ENCODE measurements at places on chromosomes 11 and 22.
A peak's percentile ranks its signal among the peaks of the same experiment; 100 is the strongest.

DNA sequence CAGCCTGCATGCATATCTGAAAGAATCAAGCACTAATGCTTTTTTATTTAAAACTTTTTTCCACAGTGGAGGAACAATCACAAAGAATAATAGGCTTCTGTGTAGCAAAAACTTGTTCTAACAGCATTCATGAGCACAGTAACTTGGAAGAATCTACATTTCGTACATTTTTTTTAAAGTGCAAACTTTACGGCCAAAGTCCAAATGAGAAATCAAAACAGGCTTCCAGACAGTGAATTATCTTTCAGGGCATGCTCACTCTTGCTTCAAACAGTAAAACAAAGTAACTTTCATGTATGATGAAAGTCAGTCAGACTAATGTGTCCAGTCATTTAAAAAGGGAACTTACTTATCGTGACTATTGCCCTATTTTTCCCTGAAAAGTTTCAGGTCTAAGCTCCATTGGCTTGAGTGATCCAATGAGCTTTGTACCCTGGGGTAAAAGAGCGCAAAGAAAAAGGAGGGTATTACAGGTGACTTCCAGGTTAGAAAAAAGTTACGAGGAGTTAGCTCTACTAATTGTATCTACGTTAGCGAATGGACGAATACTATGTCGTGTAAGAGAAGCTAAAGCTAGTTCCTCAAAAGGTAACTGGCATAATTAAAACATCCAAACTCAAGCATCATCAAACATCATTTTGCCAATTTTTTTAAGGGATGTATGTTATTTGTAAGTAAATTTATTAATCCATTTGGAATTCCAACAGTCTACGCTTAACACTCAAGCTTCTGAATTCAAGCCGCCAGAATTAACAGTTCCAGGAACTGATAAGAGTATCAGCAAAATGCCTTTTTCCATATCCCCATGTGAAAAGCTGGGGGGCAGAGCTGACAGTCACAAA is 1.7 kb downstream of the PICALM start:
- no peak for DNase-seq

GRCh38 chr11:94494126-94494680 is 419 bp downstream of the ANKRD49 start:
- DNase-seq = no peak

DNA sequence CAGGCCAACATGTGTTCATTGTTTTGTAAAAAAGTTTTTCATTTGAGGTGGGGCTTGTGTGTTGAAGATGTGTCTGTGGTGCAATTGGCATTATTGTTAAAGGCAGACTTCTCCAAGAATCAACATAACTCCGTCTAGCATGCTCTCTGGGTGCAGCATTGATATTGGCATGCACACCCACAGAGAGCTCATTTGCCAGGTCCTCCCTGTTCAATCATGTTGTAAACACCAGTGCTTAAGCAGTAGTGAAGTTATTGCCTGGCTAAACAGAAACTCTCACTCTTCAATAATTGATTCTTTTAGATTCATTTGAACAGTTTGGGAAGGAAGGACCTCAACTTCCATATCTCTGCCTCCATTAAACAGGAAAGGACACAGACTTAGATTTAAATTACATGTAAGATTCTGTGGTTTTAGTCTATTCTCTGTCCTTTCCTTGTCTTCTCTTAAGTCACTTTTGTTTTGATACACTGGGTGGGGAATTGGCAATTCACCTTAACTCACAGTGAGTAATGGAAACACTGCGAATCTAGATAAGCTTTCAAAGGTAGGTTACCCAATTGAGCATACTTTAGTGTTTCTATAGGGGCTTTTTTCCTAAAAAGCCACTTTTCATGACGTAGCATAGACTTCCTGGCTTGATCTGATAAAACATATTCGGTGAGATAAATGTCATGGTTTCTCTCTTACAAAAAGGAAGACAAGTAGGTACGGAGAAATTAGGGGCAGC is 30.8 kb upstream of the EXPH5 start:
- DNase-seq = no peak

- DNase-seq = no peak
Measured at GRCh38 chr22:28985581-28986290, 75.9 kb downstream of the C22orf31 start.

- DNase-seq = no peak
Measured at GRCh38 chr11:84866922-84867321, 760.2 kb downstream of the DLG2 start.

- peak; percentile 54 for DNase-seq
Measured at GRCh38 chr11:15627560-15627959, 512.8 kb downstream of the INSC start.

DNA sequence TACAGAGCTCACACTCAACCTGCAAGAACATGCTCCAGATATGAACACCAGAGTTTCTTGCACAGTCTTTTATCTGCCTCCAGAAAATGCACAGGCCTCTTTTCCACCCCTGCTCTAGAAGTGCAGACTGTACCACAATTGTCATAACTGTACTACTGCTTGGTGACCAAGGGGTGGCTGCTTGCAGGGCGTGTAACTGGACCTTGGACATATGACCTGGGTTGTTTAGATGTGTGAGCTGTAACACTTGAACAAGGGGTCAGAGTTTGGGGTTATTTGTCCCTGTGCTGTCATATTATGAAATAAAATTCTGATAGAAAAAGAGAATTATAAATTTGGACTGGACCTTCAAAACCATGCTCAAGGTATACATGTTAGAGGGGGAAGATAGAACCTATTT is 1185.5 kb downstream of the FAM181B start:
- DNase-seq = no peak

DNA sequence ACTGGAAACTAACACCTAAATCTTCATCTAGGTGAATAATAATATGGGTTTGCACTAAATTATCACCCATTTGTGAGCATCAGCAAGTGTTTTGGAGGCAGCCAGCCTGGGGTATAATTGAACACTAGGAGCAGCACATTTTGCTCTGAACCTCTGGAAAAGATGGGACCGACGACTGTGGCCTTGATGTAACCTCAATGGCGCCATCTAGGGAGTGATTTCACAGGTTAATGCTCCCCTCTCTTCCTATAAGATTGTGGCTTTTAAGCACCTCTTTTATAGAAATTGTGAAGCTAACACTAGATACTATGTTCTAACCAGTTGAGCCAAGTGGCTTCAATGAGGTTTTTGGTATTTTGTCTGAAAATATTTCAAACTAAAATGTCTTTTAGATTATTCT is 203.7 kb downstream of the NELL1 start:
- DNase-seq = no peak

DNA sequence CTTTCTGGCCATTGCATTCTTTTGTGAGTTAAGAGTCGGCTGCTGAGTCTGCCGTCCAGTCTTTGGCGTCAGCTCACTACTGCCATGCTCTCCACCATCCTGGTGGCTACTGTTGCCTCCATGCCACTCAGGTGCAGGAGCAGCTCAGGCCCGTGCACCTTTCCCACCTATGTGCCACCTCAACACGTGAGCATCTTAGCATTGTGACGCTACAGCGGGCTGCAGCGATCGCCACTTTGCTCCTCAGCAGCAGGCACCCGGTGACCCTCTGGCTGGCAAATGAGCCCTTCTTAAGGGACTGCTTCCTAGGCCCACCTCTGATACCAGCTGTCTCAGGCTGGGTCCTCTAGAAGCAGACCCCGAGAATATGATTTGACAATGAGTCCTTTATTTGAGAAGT is 11.5 kb upstream of the KMT5B start:
- no peak for DNase-seq

GRCh38 chr11:14255238-14255534 is 103.8 kb downstream of the RRAS2 start:
- no peak for DNase-seq

- no peak for DNase-seq
Measured at GRCh38 chr11:45902452-45903380, 4.4 kb downstream of the FREY1 start.

- no peak for DNase-seq
Measured at GRCh38 chr11:898540-899190, 11.9 kb downstream of the CHID1 start.

- peak; percentile 47 for DNase-seq
Measured at GRCh38 chr11:64060861-64061444, 25.2 kb downstream of the FLRT1 start.

- no peak for DNase-seq
Measured at GRCh38 chr11:91407842-91408241, 816.8 kb upstream of the FAT3 start.

DNA sequence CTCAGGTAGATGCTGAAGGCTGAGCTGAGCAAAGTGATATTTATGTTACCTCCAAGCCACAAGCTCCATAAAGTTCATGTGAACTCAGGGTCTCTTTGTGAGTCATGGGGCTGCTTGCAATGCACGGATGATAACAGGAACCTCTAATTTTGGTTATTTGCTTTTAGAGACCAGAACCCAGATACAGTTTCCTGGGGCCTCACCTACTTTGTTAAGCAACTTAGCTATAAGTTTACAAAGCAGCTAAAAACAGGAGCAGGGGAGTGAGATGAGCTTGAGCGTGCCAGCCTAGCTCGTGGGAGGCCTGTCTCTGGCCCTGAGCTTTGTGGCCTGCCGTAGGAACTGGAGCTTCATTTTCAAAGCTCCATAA is 29.2 kb downstream of the SREBF2 start:
- no peak for DNase-seq

DNA sequence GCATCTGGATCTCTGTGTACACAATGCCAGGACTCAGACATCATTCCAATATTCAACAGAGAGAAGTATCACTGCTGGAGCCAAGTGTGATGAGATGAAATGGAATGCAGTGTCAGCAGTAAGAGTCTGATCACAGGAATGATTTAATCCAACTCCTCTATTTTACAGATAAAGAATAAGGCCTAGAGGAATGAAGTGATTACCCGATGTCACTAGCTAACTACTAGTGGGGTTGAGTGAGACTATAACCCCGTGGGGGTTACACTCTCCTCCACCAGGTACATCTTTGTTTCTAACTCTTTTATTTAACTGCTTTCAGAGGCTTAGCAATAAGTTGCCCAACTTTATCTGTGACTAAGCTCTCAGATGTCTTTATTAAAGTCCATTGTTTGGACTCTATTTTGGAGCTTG is 94.2 kb upstream of the FAT3 start:
- peak; percentile 69 for DNase-seq

DNA sequence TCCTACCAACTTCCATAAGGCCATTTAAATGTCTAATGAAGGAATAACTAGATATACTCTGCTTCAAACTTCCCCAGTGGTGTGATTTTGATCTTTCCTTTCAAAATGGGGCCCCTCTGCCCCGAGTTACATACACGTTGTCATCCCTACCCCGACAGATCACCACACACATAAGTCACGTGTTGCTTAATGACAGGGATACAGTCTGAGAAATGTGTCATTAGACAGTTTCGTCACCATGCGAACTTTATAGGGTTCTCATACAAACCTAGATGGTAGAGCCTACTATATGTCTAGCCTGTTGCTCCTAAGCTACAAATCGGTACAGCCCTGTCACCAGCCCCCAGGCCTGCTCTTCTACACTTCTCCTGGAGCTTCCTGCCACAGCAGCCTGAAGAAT is 49.8 kb upstream of the SCUBE2 start:
- no peak for DNase-seq

DNA sequence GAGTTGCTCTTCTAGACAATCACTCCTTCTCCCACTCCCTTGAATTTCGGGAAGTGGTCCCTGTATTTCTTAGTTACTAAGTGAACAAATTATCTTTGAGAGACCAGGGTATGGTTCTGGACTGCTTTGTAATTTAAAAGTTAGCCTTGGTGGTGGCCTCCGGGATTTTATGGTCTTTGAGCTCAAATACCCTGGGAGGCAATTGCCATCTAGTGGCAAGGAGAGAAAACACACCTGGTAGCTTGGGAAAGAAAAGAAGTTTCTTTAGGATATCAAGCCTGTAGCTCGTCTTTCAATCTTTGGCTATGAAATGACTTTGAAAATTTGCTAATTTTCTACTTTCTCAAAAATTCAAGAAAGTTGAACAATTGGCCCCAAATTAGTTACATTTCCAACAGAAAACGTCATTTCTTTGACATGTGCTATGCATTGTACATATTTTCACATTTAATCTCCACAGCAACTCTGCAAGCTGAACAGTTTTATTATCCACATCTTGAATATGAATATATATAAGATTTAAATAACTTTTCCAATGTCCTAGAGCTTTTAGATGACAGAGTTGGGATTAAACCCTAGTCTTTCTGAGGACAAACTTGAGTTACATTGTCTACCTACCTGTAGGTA is 39.1 kb downstream of the MMP27 start:
- peak; percentile 55 for DNase-seq

GRCh38 chr11:62567018-62567633 is 6.6 kb downstream of the EEF1G start:
- no peak for DNase-seq
